T-helper 9 cell (primary cell): ENCODE measurements at places on chromosomes 3 and 15.

DNA sequence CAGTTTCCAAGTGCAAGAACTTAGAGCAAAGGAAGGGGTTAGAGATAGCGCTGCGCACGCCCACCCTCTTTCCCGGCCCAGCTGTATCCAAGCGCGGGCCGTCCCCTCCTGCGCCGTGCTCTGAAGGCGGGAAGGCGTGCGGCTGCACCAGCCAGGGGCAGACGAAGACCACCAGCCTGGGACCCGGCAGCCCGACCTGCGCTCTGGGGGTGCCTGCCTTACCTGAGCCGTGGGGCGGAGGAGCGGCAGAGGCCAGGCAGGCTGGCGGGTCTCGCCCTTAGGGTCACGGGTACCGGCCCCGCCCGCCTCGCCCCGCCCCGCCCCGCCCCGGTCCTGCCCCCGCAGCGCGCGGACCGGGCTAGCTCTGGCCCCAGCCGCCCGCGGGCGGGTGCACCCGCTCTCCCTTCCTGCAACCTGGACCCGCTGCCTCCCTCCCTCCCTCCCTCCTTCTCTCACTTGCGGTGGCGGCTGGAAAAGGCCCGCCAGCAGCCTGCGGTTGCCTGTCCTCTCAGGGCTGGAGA lies at the start of gene WDR72:
WDR72 (minus strand) TSS at position 253 of the 521 bp plus-strand sequence. CDS start 26,514 bp downstream, outside the sequence.
- DNase-seq = no peak

- no peak for DNase-seq
Observed at GRCh38 chr3:40843208-40843624, 318.5 kb downstream of the ZNF621 start.

DNA sequence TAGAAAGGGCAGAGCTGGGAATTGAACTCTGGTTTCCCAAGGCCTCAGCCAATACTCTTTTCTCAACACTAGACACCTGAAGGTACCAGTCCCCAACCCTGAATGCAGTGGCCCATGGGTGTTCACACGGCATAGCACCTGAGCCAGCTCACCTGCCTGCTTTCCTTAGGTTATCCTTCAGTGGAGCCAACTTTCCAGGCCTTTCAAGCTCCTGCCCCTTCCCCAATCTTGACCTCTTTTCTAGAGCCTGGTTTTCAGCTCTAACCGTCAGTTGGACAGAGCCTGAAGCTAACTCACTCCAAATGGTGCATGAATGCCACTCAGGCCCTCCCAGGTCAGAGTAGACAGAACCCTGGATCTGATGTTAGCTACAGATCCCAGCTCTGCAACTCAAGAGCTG lies 66.1 kb upstream of the ITGA11 start:
- DNase-seq = no peak

DNA sequence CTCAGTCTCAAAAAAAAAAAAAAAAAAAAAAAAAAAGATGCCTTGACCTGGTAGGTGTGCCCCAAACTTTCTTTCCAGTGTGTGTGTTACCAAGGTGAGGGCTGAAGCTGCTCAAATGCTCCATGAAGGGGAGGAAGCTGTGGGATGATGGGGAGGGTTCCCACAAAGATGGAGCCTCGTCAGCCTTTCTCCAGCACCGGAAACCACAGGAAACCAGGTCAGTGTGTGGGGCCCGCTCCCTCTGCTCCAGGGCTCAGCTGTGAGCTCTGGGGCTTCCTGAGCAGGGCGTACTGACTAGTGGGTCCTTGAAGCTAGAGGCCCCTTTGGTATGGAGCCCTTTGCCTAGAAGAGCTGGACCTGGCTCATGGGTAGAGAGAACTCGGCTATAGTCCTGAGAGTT lies 681 bp upstream of the IL17RE start:
- peak; percentile 13 for DNase-seq

DNA sequence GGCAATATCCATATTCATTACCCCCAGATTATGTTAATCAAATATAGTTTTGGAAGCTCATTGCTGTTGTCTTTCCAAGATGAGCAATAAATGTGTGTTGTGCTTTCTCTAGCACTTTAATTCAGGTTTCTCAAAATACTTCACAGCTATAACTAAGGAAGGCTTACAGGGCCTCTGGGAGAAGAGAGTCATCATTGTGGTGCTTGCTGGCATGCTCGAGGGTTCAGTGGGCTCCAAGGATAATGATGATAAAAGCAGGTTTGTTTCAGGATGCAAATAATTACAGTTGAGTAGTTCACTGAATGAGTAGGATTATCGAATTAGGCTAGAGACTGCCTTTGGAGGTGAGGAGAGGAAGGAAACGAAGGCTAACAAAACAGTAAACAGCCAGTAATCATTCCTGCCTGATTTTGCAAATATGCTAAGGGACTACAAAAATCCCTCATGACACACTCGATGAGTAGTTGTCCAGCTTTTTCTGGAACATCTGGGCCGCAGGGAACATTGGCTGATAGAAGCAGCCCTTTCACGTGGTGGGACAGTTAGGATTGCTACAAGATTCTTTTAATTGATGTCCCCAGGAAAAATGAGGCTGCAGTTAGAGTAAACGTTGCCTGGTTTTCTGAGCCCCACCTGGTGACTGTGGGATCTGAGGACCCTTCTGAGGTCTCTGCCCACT lies 54.1 kb downstream of the SLC7A14 start:
- no peak for DNase-seq
